Effector memory CD4-positive, alpha-beta T cell (primary cell): ENCODE measurements at places on chromosomes 11 and 22.

GRCh38 chr11:2882396-2883110 lies 3.0 kb downstream of the CDKN1C start:
- DNase-seq: no peak

DNA sequence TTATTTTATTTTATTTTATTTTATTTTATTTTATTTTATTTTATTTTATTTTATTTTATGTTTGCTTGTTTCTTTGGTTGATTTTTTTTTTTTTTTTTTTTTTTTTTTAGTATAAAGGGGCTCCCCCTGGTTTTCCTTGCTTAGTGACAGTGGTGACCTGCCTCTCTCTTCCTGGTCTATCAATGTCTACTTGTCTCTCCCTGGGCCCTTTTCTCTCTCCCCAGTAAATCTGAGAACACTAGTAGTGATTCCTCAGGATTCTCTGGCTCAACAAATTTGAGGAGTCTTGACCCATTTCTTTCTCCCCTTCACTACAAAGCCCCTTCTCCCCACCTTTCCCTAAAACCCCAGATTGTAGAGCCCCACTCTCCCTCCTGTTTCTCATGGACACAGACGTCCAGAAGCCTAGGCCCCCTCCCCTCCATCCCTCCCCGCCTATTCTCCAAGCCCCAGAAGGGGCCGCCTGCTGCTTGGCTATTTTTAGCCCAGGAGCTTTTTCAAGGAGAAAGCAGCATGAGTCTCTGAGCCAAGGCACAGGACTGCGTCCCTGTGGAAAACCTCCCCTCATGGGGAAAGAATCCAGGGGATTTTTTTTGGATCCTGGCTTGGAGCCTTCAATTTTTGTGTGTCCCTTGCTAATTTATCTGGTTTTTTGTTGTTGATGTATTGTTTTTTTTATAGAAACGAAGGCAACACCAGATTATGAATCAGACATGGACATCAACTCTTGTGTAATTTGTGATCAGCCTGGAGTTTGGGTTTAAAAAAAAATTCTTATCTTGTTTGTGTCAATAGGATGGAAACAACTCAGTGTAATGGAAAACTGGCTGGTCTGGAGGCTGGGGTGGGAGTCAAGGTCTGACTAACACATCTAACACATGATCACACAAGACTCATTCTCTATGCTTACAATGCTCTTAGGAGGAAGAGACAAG lies 17.5 kb upstream of the ACCSL start:
- no peak for DNase-seq

- DNase-seq: no peak
These were observed 476.4 kb downstream of the TBC1D22A start for GRCh38 chr22:47238690-47239473.

- no peak for DNase-seq
These were observed 9.6 kb downstream of the HTATIP2 start for GRCh38 chr11:20373147-20373546.

GRCh38 chr11:73048446-73048845 lies 93.7 kb downstream of the FCHSD2 start:
- no peak for DNase-seq

DNA sequence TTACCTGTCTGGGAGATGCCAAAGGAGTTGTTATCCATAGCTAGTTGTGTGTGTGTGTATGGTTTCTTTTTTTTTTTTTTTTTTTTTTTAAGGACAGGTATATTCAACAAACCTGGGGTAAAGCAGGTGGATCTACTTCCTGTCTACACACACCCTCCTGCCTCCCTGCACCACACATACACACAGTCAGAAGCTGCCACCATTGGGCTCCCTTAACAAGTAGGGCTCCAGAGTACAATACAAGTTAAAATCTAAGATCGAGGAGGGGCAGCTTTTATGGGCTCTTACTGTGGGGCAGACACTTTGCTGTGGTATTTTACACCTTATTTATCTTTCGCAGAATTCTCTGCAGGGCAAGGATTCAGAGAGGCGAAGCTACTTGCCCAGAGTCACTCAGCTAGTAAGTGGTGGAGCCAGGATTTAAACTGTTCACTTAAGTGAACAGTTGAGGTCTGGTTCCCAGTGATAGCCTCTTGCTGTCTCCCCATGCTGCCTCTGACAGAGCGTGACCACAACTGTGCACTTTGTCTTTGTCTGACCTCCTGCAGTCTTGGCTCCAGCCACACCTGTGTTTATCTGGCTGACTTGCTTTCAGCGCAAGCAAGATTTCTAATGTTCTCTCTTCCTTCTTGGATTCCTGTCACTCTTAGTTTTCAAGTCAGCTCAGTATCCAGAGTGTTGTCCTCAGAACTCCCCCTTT lies 135.0 kb downstream of the CSNK2A3 start:
- DNase-seq: no peak

DNA sequence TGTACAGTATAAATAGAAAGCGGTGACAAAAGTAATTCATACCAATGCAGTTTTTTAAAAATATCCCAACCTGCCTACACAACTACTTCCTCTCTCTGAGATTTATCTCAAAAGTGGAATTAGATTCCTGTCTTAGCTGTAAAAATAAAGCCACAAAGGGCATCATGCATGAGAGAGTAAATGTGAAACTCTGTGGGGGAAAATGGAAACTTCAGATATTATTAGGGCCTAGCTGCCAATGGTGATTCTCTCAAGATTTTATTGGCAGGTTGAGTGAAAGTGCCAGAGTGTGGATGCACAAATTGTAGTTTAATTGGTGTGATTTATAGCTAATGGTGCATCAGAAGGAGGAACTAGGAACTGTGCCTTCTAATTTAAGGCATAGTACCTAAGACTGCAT lies 356.9 kb upstream of the CCDC90B start:
- DNase-seq: no peak

- DNase-seq: no peak
These were observed 23.9 kb upstream of the CCDC179 start for GRCh38 chr11:22884217-22884616.

DNA sequence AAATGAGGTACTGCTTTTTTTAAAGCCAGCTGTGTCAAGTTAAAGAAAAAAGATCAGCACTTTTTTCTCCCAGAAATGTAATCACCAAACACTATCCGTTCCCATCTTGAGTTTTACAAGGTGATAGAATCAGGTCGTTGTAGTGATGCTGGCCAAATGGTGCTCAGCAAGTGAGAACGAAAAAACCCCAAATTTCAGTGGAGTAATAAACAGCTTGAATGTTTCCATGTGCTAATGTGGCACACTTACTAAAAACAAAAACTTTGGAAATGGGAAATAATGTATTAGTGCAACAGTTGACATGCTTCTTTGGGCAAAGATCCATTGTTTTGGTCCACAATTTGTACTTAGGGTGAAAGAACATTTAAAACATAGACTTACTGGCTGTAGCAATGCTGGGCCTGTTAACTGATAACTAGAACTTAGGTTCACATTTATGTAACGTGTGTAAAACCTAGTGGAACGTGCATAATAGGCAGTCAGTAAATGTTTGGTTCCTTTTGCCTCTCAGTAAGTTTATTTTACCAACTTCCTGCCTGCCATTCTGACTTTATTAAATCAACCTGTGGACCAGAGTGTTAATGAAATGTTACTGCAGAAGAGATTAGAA lies 15.4 kb upstream of the GDPD4 start:
- DNase-seq: no peak

DNA sequence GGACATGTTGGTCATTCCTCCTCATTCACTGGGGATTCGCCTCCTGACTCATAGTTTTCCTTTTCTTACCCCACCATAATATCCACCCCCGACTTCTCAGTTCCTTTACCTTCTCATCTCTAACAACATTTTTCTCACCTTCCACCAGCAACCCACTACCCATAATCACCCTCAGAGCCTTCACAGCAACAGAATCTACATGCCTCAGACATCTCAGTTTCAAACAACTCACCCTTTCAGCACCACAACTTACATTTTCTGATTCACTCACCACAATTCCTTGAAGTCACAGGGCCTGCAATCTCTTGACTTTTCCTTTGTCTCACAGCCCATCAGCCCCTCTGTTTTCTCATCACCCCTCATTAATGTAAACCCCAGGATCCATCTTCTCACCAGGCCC lies 2.3 kb upstream of the MTNR1B start:
- no peak for DNase-seq

GRCh38 chr11:78019808-78020207 lies 3.3 kb downstream of the KCTD14 start:
- no peak for DNase-seq

DNA sequence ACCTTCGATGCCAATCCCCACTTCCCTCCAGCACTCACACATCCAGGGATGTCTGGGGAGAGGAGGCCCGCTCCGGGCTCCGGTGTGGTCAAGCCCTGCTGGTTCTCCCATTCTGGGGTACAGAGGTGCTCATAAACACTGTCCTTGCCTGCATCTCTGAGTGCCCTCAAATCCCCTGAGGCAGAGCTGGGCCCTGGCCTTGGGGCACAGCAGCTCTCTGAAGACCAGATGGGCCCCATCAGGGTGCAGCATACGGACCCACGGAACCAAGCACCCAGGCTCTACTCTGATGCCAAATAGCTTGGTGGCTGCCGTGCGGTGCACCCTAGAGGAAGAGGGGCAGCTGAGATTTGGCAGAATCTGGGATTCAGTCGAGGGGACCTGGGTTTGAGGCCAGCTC lies 35.7 kb upstream of the NNMT start:
- no peak for DNase-seq

DNA sequence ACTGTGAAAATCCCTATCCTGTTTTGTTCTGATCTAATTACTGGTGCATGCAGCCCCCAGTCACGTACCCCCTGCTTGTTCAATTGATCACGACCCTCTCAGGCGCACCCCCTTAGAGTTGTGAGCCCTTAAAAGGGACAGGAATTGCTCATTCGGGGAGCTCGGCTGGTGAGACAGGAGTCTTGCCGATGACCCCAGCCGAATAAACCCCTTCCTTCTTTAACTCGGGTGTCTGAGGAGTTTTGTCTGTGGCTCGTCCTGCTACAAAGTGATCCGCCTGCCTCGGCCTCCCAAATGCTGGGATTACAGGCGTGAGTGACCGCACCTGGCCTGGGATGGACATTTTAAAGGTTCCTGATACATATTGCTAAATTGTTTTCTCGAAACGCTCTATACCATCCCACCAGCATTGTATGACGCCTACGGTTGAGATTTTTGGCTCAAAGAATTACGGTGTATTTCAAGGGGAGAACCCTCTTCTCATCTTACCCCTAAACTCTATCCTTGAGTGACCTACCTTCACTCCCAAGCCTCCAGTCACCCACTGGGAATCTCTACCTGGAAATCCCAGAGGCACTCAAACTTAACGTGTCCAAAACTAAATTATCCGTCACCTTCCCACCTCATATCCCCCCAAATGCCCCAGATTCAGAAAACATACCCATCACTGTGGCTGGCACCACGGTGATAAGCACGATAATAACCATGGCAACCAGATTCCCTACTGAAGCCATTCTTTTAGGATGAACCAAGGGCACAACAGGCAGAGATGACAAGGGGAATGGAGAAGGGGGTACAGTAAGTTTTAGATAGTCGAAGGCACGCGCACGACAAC lies 789 bp upstream of the POLA2 start:
- no peak for DNase-seq

- DNase-seq: peak; percentile 58
These were observed 728 bp downstream of the TBC1D22A start for GRCh38 chr22:46763051-46763705.

- DNase-seq: no peak
These were observed 14.0 kb downstream of the SGSM1 start for GRCh38 chr22:24819911-24820461.

- no peak for DNase-seq
These were observed 201.7 kb downstream of the GRIK4 start for GRCh38 chr11:120713296-120713695.

GRCh38 chr22:38861170-38861876 lies 10.7 kb downstream of the CBX6 start:
- DNase-seq: no peak

GRCh38 chr11:15800111-15800800 lies 556.1 kb downstream of the SOX6 start:
- no peak for DNase-seq

- no peak for DNase-seq
These were observed 7.2 kb upstream of the OAF start for GRCh38 chr11:120203626-120204025.

DNA sequence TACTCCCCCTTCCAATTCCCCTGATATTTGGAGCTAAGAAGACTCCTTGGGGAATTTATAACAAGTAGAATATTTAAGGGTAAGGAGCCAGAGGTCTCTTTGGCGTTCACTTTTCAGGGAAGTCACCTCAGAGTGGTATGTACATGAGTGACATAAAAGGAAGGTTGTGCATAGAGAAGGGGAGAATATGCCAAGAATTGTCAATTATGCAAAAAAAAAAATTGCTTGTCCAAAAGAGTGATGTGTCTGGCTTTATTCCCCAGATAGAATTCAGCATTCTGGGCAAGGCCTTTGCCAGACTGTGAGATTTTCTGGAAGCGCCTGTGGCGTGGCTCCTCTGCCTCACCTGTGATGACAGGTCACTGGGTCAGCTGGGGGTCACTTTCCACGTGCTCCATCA lies 170.2 kb downstream of the MIAT start:
- DNase-seq: no peak

DNA sequence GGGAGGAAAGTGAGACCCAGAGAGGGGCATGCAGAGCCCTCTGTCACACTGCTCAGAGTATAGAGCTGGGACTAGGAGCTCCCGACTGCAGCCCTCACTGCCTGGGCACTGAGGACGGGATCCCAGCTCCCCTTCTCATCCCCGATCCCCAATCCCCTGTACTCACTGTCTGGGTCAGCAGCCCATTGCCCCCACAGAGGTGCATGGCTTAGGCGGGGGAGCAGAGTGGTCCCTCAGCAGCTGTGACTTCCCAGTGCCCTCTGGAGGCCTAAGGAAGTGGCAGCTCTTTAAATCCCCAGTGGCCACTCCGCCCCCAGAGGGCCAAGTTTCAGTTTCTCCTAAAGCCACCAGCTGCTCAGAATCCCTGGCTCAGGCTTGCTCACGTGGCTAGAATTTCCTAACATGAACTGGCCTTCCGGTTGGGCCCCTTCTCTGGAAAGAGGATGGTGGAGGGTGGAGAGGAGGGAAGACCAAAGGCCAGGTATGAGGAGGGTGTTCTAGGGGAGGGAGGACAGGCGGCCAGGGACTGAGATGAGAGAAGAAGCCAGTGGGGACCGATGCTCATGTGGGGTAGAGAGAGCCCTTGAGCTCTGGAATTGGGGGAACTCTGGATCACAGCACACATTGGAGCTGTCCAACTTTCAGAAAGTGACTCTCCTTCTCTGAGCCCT lies at the start of gene BATF2:
Gene BATF2 (minus strand): TSS at position 262 of the 671 bp plus-strand sequence. CDS start 57 bp downstream, at position 205.
- DNase-seq: no peak

- DNase-seq: no peak
These were observed 1248.4 kb downstream of the BRD1 start for GRCh38 chr22:48579043-48579927.

GRCh38 chr11:10385696-10386095 lies 69.4 kb upstream of the AMPD3 start:
- DNase-seq: no peak

DNA sequence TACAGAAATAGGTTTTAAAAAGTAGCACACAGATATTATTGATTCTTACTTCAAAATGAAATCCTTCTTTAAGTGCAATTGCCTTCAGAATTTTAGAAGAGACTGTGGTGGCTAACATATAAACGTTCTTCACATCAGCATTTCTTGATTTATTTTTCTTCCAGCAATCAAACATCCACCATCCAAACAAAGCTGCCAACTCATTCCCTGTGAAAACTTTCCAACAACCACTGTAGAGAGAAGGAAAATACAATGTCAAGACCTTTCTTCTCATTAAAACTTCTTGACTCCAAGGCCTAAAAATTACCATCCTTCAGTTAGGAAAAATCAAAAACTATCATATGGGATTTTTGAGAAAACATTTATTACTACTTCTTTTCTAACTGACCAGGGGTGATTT lies 34.0 kb upstream of the P4HA3 start:
- DNase-seq: no peak

- DNase-seq: no peak
These were observed 143.6 kb downstream of the WNT11 start for GRCh38 chr11:76062733-76063132.

GRCh38 chr11:17978553-17979287 lies 34.1 kb downstream of the SERGEF start:
- DNase-seq: no peak
